ENCODE measurements at places on chromosomes 3 and 15.

- DNase-seq: no peak
Measured at GRCh38 chr15:78063217-78063616, 14.3 kb downstream of the TBC1D2B start.

- no peak for DNase-seq
Measured at GRCh38 chr3:195196266-195196665, 74.7 kb downstream of the XXYLT1 start.

- DNase-seq: no peak
Measured at GRCh38 chr15:48059791-48060190, 61.0 kb upstream of the SLC24A5 start.

GRCh38 chr3:56811546-56812202 lies 9.9 kb upstream of the ARHGEF3 start:
- DNase-seq: no peak

DNA sequence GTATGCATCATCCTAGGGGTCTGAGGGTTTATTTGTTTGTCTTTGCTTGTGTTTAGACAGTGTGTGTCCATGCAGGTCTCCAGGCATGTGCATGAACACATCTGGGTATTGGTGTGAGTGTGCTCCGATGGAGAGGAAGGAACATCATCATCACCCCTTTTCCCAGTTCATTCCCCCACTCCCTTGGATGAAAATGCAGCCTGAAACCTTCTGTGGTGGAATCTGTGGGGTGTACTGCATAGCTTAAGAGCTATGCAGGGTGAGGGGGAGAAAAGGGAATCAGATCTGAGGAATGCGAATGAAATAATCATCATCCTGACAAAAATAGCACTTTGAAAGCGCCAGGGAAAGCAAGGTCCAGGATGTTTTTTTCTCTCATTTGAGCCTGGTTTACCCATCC lies 520.1 kb downstream of the NTRK3 start:
- DNase-seq: no peak

- peak; percentile 44 for DNase-seq
Measured at GRCh38 chr15:38129531-38130204, 123.0 kb upstream of the SPRED1 start.

DNA sequence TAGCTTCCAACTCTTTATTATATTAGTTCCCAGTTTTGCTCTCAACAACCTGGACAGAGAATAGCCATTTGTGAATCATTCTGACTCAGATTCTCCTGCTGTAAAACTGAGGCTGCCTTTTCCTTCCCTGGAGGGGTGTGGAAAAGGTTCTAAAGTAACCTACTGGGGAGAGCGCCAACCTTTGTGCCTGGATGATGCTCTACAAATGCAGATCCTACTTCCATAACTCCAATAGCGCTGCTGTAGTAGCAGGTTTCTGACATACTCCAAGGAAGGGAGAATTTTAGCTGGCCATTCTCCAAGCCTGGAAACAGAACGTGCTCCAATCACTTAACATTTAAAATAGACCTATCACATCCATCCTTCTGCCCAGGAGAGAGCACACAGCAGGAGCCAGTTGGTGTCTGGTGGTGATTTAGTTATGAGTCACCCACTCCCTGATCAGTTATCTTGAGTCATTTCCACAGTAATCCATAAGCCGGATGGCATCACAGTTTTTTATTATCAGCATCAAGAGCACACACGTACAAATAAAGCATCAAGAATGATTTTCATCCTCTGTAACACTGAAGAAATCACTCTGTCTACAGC lies 38.3 kb downstream of the MYH15 start:
- DNase-seq: no peak

- DNase-seq: no peak
Measured at GRCh38 chr15:62406305-62406891, 241.3 kb upstream of the C2CD4B start.

DNA sequence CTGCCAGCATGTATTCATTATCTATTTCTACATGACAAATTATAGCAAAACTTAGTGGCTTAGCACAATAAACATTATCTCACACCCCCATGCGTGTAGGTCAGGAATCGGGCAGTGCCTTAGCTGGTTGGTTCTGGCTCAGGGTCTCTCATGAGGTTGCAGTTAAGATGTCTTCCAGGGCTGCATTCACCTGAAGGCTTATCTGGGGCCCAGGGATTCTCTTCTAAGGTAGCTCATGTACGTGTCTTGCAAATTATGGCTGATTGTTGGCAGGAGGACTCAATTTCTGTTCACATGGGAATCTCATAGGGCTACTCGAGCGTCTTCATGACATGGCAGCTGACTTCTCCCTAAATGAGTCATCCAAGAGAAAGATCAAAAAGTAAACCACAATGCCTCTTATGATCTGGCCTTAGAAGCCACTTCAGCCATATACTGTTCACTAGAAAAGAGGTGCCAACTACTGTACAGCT lies 42.9 kb upstream of the TSC22D2 start:
- no peak for DNase-seq

- no peak for DNase-seq
Measured at GRCh38 chr3:13022348-13023234, 50.6 kb downstream of the IQSEC1 start.

DNA sequence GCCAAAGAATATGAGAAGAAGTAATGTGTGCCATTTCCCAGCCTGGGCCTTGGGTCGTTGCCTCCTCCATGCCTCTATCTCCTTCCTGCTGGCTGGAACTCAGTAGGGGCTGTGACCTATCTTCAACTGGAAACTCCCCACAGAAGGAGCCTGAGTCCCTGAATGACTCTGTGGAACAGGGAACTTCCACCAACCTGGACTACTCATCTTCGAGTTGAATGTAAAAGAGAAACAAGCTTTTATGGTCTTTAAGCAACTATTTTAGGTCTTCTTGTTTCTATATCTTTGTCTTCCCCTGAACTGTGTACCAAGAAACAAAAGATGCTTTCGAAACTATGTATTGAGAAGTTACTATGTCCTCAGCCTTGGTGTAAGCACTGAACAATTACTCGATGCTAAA lies 355.3 kb upstream of the NR2F2 start:
- peak; percentile 13 for DNase-seq

DNA sequence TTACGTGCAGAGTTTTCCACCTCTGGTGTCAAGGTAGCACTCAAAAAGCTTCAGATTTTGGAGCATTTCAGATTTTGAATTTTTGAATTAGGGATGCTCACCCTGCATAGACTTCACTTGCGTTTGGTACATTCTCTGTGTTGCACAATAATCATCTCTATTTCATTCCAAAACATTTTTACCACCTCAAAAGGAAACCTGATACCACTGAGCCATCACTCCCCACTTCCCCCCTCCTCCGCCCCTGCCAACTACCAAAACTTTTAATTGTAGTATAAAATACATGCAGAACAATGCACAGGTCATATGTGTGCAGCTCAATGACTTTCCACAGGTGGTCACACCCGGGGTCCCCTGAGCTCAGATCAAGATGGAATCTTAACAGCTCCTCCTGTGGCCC lies 208.8 kb downstream of the SV2B start:
- no peak for DNase-seq

DNA sequence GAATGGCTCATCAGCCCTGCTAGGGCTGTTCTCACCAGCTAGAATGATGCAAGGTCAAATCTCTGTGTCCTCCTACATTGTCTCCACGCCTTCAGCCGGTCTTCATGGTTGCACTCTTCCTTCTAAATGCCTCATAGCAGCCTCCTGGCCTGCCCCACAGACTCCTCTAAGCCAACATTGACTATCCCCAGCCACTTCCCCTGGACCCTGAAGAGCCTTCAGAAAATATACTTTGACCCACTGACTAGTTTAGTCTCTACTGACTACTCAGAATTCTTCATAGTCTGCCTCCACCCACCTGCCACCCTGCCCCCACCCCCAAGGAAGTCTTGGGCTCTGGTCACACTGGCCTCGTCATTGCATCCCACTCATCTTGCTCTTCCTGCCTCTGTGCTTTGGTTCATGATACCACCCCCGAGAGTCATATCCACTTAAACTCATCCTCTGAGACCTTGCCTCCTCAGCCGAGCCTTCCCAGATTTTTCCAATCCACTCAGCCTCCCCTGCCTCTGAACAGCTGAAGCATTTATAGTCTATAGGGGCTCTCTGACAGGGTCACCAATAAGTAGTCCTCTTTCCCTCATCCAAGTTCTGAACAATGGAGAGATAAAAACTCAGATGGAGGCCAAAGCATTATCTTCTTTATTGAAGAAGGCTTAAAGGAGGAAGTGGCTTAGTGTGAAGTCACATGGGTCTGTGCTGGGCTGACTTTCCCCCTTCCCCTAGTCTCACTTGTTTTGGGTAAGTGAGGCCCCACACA lies 9.5 kb upstream of the DOCK3 start:
- no peak for DNase-seq

DNA sequence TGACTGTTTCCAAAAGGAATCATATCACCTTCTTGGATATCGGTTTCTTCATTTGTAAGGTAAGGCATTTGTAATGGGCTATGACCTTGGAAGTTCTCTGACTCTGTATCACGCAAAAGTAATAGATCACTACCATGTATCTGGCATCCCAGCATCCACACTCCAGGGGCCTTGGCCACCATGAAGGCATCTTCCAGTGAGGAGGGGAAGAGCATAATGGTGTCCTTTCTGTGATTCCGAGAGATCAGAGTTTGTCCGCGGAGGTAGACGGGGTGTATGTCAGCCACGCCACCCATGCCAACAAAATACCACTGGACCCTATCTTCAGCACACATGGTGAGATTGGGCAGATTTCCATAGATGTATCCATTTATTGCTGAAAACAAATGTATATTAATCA lies 48.1 kb upstream of the CP start:
- no peak for DNase-seq
